ENCODE measurements at places on chromosomes 5 and 9.

DNA sequence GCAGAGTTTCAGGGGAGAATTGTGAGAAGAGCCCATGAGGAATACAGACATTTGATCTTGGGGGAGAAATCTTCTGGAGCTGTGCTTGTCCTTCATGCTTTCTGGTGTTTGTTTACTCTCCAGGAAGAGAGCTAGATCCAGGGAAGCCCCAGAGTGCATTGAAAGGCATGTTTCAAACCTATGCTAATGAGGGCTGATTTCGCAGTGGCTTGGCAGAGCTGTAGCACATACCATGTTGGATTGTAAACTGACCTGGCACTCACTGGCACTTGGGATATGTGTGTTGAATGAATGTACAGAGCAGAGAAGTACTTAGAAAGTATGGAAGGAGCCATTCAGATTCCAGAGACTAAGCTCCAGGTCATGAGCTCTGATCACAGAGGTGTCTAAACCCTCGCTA, 30.9 kb downstream of the TNFSF8 start:
- DNase-seq: no peak

DNA sequence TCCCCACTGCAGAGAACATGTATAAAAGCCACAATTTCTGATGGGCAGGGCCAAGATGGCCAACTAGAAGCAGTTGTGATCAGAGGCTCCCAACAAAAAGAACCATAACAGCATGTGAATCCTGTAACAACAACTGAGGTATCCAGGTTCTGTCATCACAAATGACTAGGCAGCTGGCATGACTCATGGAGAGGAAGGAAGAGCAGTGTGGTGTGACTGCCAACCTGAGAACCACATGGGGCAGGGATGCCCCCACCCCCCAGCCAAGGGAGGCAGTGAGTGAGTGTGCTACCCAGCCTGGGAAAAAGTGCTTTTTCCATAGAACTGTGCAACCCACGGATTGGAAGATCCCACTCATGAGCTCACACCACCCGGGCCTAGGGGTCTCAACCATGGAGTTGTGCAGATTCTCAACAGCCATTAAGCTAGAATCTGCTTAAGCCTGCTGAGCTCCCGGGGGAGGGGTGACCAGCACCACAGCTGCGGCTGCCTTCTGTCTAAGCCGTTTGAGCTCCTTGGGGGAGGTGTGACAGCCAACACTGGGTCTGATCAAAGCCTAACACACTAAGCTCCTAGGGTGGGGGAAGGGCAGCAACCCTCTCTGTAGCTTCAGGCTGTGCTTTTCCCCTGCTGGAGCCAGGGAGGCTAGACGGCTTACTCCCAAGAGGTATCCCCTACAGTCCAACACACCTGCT, 80.1 kb upstream of the DMAC1 start:
- DNase-seq: peak; percentile 3

- no peak for DNase-seq
Measured at GRCh38 chr5:62084391-62084790, 221.6 kb upstream of the KIF2A start.

- DNase-seq: no peak
Measured at GRCh38 chr5:142876817-142877216, 106.6 kb downstream of the ARHGAP26 start.

GRCh38 chr5:87260604-87261192, 7.0 kb upstream of the RASA1 start:
- no peak for DNase-seq

DNA sequence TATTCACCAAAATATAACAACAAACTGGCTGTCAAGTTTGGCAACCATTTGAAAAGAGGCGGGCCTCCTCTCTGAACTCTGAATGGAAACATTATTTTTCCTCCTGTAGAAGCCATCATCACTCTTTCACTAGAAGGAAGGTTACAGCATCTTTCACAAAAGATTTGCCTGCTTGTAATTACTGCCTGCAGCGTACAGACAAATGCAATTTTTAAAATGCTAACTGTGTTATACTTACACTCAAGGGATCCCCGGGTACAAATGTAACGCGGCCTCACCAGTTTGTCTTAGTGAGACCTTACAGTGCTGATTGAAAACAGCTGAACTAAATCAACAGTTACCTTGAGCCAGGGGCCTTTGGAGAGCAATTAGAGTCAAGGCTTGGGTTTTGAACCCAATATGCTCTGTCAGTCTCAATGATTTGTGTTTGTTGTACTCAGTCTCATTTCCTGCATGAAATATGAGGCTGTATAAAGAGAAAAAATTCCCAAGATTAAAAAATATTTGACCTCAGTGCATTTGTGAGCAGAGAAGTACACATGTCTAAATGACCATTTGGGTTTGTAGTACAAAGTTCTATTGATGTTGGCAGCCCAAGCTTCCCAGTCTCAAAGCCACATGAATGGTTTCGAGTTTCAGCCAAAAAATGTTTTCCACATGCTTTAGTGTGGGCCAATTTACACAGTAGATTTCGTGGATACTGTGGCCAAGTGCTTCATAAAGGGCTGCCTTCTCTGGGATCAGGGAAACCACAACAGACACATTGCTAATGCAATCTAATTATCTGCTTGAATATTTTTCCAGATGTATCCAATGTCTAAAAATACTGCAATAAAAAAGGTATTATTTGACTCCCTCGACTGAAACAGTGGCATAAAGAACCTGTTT, 500.0 kb downstream of the SPATA31D1 start:
- DNase-seq: no peak

DNA sequence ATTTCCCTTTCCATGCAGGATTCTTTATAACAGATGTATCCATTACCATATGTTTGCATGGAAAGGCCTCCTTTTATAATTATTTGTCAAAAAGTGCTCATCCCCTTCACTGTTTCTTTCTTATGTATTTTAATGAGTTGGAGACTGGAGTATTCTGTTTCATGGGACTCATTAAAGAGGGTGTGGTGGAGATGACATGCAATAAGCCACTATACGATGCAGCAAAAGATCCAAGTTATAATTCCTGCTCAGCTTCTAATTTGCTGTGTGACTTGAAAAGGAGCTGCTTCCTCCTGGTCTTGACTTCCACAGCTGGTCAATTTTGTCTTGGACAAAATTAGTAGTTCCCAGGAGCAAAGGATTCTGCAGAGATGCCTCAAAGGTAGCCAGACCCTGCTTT, 13.9 kb downstream of the SGCD start:
- DNase-seq: no peak

GRCh38 chr9:13868336-13868735, 445.6 kb downstream of the NFIB start:
- DNase-seq: no peak

DNA sequence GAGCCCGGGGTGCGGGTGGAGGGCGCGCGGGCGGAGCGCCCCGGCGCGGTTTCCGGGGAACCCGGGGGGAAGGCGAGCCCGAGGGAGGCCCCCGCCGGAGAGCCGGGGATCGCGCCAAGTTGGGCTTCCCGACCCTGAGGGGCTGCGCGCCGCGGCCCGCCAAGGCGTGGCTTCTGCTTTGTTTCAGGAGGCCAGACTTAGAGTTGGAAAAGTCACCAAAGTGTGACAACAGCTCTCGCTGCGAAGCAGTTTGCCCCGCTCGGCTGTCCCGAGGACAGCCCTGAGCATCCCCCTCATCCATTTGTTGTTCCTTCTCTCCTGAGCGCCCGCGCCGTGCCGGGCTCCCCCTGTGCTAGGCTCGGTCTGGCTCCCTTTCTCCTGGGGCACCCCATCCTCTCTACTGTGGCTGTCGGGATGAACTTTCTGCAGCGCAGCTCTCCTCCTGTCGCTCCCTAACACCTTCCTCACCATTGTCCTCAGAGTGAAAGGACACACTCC, 410 bp downstream of the GLIPR2 start:
- DNase-seq: no peak

DNA sequence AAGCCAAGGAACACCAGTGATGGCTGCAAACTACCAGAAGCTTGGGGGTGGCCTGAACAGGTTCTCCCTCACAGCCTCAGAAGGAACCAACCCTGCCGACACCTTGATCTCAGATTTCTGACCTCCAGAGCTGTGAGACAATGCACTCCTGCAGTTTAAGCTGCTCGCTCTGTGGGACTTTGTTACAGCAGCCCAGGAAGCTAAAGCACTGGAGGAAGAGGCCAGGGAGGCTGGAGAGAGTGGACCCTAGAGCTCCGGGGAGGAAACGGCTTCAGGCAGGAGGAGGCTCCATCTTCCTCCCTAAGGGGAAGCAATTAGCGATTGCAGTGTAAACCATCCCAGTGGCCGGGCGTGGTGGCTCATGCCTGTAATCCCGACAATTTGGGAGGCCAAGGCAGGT, 25.1 kb downstream of the BARX1 start:
- DNase-seq: no peak

- DNase-seq: no peak
Measured at GRCh38 chr5:89117124-89117644, 234.2 kb upstream of the MEF2C start.

DNA sequence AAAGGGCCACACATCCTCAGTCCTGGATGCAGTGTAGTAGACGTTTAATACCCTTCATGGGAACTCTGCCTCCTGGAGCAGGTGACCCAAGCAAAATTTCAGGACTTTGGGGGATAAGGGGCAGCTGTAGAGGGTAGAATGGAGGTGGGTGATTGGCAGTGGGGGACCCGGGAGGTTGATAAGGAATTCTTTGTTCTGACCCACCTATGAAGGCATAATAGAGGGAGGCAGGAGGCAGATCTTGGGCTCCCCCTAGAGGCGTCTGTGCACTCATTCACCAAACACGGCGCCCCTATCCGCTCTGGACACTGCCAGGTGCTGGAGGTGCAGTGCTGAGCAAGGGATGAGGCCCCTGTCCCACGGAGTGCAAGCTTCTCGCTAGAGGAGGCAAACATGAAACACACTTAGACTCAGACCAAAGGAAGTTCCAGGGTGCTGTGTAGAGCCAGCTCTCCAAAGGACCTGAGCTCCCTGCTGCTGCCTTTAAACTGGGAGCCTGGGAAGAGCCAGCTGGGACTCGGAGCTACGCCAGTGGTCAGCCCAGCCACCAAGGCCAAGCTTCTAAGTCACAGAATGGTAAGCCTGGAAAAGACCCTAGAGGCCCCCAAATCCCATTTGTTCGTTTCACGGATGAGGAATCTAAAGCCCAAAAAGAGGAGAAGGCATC, 7.7 kb downstream of the IL17B start:
- peak; percentile 69 for DNase-seq

DNA sequence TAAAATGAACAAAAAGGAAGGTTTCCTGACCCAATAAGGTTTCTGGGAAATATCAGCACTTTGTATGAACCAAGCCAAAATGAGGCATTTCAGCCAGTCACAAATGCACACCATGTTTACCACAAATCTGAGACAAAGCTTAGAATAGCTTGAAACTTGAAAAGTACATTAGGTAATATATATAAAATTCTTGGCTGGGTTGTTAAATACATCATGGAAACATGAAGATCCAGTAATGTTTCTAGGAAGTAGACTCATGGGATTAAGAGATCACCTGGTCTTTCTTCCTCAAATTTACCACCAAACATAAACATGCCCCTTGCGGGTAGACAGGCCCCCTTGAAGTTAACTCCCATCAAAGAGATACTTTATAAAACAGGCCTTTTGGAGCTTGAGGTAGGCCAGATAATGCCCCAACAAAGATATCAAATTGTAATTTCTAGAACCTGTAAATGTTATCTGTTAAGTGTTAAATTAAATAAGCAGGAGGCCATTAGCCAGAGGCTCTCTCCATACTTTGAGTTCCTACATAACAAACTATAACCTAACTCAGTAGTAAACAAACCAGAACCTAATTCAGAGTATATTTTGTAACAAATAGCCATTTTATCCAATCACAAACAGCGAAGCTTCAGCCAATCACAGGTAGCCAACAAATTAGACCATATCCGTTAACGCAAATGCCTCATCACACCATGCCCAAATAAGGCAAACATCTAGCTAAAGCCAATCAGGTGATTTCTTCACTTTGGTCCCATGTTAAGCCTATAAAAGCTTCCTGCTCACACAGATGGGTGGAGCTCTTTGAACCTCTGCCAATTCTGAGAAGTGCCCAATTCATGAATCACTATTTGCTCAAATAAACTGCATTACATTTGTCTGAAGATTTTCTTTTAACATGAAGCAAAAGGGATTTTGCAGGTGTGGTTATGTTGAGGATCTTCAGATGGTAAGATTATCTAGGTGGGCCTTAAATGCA, 127.9 kb upstream of the TARS1 start:
- DNase-seq: no peak

GRCh38 chr5:179464631-179465030, 85.7 kb upstream of the RUFY1 start:
- no peak for DNase-seq
